Right hindlimb (tissue), 1 donor: ENCODE measurements at places on chromosomes 3 and 15.

- DNase-seq: no peak
Observed at GRCh38 chr15:81407718-81408117, 33.7 kb upstream of the TMC3 start.

DNA sequence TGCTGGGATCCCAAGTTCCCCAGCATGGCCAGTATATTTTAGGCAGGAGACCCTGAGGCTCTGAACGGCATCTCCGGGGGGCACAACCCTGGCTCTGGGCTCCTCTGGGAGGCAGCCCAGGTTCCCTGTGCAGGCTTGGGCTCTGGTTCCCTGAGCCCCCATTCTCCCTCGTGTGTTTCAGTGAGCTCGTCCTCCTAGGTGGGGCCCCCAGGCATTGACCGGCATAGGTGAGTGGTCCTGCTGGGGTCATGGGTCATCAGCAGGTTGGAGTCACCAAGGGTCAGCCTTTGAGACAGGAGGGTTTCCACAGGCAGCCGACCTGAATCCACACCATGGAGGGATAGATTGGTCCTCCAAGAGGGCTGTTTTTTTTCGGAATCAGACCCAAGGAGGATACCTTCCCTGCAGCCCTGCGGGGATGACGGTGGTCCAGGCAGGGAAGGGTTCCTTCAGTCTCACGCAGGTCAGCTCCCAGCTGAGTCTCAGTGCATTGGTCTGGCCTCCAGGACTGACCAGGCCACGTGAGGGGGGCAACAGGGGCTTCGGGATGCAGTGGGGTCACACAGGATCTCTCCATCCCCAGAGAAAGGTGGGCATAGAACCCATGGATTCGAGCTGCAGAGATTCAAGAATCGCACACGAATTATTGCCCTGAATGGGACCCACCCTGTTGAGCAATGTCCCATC is 226.0 kb downstream of the SNRPN start:
- DNase-seq: peak; percentile 7

DNA sequence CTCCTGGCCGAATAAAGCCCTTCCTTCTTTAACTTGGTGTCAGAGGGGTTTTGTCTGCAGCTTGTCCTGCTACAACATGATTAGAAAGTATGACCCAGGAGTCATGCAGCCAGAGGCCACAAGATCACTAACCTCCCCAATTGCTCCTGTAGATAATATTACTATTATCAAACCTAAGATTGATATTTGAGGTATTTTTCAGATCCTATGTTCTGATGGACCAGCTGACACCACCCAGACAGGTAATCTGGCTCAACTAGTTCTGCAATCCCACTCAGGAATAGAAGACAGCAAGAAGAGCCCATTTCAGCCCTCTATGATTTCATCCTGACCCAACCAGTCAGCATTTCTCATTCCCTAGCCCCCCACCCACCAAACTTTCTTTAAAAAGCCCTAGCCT is 23.3 kb upstream of the LIMD1 start:
- DNase-seq: no peak

DNA sequence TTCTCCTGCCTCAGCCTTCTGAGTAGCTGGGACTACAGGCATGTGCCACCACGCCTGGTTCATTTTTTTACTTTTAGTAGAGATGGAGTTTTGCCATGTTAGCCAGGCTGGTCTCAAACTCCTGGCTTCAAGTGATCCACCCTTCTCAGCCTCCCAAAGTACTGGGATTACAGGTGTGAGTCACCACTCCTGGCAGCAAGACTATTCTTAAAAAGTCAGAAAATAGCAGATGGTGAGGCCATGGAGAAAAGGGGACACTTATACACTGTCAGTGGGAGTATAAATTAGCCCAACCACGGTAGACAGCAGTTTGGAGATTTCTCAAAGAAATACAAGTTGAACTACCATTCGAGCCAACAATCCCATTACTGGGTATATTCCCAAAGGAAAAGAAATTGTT is 603.3 kb upstream of the TBL1XR1 start:
- DNase-seq: no peak

GRCh38 chr3:71542521-71543370 is 40.8 kb downstream of the FOXP1 start:
- DNase-seq: peak; percentile 94
